ENCODE measurements at places on chromosomes 13 and 19.

- peak; percentile 77 for DNase-seq
Measured at GRCh38 chr19:52897138-52897935, at the start of gene ZNF320. ZNF320 (minus strand) TSS chr19:52897635; CDS start chr19:52890255, 7,380 bp downstream.

DNA sequence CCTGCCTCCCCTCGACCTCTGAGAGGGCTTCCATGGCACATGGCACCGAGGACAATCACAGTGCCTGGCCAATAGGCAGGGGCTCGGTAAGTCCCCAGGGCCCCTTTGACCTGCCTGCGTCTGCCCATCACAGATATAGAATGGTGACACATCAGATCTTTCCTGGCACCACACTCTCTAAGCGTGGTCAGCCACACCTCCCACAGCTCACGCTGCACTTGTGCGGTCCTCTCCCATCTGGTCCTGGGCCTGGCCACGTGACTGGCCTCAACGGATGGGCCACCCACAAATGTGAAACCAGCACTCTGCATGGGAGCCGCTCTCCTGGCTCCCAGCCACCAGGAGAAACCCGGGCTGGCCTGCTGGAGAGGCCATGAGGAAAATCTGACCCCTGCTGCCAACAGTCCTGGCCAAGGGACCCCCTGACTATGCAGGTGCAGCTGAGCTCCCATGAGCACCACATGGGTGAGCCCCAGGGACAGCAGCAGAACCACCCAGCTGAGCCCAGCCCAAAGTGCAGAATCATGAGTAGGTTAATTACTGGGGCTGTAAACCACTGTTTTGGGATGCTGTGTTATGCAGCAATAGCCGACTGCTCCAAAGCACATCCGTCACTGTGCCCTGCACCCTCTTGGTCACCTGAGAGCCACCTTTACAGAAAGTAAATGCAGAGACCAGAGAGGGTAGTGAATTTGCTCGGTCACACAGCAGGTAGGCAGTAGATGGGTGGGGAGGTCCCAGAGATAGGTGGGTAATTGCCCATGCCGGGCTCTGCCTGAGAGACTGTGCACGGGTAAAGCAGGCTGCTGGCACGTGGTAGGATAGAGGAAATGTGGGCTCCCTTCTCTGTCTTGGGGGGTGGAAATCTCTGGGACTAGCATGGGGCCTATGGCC lies 9.7 kb upstream of the MEF2B start:
- DNase-seq = no peak

DNA sequence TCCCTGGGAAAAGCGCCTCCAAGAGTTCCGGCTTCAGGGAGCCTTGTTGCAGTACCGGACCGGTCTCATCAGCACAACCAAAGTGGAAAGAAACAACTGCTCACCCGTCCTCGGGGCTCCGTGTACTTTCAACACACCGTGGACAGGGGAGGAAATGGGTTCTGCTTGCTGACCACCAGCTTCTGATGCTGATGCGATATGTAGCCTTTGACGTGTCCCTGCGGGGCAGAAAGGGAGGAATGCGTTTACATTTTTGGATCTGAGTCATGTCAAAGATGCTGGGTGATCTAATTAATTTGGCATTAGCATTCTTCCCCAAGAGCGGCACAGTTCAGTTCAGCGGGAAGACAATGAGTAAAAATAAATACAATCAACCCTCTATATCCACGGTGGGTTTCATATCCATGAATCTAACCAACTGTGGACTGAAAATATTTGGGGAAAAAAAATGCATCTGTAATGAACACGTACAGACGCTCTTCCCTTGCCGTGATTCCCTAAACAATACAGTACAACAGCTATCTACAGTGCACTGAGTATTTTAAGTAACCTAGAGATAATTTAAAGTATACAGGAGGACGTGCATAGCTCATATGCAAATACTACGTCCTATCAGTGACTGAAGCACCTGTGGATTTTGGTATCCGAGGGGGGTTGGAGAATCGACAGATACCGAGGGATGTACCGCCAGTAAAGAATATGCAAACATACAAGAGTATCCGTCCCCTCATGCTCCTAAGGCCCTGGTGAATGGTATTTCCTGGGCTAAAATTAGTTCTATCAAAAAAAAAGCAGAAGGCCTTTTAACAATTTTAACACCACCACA lies 19.8 kb downstream of the PROZ start:
- DNase-seq = no peak

DNA sequence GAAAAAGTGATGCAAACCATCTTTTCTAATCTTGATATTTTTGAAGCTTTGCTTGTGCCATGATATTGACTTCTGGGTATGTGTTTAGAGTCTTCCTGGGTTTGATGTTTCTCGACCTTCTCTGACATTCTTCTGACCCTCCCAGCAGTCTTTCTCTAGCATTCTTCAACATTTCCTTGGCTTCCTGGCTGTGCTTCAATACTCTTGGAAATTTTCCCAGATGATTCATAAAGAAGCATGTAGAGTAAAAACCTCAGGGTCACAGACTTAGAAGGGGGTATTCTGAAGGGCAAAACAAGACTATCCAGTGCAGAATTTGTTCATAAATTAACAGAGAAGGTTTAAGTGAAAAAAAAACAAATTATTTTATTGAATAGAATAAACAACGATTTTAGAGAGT lies 946.3 kb upstream of the PCDH9 start:
- no peak for DNase-seq

GRCh38 chr13:92719868-92720267 lies 506.7 kb upstream of the GPC6 start:
- no peak for DNase-seq

DNA sequence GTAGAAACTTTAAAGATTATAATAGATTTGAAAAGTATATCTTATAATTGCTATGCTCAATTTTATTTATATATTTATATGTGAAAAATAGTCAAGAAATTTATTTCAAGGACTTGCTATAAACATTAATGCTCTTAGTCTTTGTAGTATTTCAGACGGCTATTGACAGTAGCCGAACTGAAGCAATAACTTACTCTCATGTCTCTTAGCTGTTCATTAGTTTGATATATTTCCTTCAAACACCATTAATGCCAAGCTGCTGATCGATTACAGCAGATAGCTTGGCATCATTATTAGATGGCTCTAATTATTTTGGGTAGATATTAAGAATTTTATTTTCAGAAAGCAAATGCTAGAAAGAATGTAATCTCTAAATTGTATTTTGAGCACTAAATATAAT lies 1151.5 kb upstream of the SPRY2 start:
- DNase-seq = no peak

- no peak for DNase-seq
Measured at GRCh38 chr19:9116547-9116946, 984 bp upstream of the OR7G1 start.

DNA sequence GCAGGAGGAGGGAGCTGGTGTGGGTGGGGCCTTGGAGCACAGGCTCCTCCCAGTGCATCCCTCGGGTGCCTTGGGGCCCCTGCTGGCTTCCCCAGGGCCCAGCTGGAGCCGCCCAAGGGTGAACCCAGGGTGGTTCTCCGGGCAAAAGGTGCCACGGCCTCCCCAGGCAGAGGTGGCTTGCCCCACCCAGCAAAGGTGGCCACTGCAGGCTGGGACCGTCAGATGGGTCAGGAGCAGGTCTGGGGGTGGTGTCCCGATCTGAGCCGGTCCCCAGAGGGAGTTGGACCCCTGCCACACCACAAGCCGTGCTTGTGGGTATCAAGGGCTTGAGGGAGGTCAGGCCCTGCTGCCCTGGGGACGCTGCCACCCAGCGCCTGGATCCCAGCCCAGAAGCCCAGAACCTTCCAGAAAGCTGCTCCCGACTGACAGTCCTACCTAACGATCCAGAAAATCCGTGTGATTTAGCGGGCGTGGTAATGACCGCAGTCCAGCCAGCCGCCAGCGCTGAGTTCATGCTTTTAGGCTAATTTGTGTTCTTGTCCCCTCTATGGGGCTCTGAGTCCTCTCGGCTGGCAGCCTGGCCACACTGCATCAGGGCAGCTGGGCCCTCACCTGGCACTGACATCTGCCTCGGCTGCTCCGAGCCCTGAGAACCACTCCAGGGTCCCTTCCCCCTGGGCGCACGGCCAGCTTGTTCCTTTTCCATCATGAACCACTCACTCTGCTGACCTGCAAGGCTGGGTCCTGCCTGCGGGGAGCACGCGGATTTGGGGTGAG lies 5.0 kb upstream of the GRIN3B start:
- no peak for DNase-seq

DNA sequence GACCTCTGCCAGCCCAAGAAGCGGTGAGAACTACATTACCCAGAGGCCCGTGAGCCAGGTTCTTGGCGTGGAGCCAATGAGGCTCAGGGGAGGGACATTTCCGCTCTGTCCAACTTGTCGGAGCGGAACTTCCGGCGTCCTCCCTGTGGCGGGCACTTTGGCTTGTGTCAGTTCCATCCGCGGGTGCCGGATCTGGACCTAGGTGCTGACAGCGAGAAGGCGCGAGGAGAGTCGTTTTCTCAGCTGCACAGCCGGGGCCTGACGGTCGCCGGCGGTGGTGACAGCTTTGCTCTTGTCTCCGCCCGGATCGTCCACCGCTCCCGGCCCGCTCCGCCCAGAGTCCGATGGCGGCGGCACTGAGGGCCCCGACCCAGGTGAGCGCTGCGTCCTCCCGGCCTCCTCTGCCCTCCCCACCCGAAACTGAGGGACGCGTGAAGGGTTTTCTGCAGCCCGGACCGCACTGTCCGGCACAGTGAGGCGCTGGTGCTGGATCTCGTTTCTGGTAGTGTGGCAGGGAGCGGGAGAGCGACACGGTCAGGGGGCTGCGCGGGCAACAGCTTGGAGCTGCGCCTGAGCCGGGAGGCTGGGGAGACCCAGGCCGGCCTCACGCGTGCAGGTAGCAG lies at the start of gene ZNF530:
TSS of gene ZNF530 (plus strand) at position 125 of the 623 bp plus-strand sequence. CDS start 4,461 bp downstream, outside the sequence.
- DNase-seq = peak; percentile 64

DNA sequence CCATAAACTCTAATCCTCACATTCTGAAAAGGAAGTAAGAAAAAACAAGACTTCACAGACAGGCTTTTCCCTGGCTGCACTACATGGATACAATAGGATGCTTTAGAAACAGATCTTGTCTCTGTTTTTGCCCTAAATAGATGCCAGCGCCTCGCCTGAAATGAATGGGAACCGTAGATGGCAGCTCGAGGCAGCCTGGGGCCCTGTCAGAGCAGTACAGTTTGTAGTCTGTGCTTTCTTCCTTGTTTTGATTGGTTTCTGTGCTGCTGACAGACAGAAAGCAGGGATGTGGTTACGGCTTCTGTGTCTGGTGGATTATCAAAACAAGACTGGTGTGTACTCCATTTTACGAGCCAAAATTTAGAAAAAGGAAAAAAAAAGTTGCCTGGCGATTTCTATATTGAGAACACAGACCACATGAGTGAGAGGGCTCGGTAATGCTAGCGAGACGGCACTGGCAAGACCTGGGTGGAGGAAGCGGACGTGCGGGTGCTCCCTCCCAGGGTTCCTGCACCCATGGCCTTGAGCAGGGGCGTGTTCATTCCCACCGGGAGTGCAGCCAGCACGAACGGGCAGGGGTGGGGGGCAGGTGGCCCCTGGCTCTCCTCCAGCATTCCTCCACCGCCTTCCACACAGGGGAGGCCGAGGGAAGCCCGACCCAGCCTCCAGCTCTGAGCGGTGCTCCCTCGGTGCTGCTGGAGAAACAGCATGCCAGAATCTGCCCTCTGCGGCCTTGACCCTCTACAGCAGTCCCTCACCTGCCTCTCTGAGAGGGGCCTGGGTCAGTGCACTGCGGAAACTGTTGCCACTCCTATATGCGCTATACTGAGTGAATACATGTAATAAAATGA lies 37.6 kb upstream of the C1QTNF9 start:
- peak; percentile 32 for DNase-seq

DNA sequence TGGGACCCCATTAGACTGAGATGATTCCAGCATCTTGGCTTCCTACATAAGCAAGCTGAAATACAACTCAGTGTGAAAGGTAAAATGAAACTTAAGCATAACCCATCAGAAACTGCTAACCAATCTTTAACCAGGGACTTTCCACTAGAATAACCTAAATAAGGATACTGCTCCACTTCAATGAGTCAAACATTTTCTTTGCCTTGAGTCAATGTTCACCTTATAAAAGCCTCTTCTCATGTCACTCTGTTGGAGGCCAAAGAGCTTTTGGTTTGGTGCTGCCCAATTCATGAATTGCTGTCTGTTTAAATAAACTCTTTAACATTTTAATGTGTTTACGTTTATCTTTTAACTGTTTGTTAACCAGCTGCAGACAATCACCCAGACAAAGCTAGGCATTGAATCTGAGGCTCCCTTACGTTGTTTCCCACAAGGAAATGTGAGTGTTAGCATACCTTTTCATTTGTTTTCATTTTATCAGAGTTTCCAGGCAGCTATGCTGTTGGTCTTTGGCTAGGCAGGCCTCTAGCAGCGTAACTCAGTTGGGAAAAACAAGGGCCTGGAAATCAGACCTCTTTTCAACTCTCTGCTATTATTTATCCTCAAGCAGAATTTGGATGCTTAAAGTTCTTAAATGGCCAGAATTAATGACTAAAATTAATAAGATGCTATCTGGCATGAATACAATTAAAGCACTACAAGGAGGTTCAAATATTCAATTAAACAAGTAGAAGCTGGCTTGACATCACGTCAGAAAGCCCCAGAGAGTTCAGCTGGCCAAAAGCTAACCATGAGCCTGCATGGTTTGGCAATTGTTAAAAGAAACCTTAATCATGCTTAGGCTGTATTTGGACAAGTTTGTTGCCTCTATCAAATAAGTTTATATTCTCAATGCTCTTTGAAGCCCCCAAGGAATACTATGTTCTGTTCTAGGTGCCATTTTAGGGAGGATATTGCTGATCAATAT lies 200.2 kb downstream of the DCLK1 start:
- no peak for DNase-seq

- no peak for DNase-seq
Measured at GRCh38 chr13:32659736-32660135, 73.5 kb downstream of the PDS5B start.

DNA sequence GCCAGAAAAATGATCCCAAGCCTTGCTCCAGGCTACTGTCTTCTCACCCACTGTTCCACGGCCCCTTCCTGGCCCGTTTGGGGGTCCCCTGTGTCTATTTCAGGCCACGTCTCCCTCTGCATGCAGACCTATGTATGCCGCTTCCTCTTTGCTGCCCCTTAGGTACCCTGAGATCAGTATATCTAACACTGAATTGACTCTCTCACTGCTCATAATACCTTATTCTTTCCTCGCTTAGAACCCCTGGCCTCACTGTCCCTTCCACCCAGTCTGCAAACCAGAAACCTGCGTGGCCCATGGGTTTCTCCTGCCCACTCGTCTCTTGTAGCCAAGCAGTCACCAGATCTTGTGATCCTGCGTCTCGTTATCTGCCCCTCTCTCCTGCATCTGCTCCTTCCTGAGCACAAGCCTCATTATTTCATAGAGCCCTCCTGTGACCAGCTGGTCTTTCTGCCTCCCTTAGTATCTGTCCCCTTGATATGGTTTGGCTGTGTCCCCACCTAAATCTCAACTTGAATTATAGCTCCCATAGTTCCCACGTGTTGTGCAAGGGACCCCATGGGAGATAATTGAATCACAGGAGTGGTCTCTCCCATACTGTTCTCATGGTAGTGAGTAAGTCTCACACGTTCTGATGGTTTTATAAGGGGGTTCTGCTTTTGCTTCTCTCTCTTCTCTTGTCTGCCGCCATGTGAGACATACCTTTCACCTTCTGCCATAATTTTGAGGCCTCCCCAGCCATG lies 109.0 kb upstream of the RNF113B start:
- DNase-seq = no peak

GRCh38 chr13:33251131-33251661 lies 34.4 kb downstream of the STARD13 start:
- DNase-seq = peak; percentile 83

GRCh38 chr13:36356058-36356457 lies 9.9 kb upstream of the SPART start:
- DNase-seq = no peak

Data from pulmonary artery endothelial cell (primary cell).